M059J (cell line): ENCODE measurements at places on chromosomes 12 and 14.

GRCh38 chr14:41446008-41446407, 160.7 kb upstream of the LRFN5 start:
- no peak for DNase-seq

DNA sequence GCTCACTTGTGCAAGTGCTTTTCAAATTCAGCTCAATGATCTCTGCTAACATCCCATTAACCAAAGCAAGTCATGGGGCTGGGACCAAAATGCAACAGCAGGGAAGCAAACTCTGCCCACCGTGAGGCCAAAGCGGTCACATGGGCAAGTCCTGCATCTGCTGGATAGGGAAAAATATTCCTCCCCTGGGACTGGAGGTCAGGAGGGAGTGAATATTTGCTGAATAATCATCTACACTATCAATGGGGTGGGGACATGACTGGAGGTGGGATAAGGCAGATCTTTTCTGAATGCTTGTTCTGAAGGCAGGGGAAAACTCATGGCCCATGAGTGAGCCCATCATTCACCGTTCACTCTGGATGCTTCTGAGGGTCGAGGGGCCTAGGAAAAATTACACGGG, 45.1 kb upstream of the VRK1 start:
- DNase-seq: no peak

DNA sequence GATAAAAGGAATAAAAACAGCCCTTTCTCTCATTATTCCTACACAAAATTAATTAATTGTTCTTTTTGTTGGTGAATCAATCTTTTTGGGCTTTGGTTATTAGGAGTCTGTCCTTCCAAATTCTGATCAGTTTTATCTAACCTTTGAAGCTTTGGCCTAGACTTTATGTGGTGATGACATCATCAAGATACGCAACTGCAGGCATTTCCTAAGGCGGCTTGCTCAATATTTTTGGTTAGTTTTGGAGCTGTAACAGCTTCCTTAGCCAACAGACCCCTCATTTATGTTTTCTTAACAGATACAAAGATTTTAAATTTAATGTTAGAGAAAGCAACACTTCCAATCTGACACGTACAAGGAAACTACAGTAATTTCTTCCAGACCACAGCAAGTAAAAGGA, 87.8 kb upstream of the PDE3A start:
- no peak for DNase-seq

DNA sequence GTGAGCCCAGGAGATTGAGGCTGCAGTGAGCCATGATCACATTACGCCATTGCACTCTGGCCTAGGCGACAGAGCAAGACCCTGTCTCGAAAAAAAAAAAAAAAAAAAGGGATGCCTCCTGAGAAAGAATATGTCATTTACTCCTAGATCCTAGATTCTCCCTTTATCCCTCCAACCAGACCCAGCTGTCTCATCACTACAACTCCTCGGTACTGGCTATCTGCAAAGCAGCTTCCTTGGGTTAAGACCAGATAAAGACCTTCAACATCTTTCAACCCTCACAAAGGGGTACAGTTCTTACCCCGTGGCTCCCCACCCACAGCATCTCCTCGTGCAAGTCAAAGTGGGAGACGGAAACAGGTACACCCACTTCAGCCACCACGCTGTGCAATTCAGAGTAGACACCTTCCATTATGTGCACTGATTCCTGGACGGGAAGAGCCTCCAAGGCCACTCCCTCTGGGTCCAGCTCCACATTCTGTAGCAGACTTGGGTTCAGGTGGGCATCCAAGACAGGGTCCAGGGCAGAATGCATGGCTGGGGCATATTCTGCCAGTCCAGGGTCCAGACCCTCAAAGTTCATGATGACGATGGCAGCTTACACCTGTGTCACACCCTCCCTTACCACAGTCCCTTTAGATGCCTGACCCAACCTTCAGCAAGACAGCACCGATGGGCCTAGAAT, 1.1 kb downstream of the PAN2 start:
- DNase-seq: no peak

DNA sequence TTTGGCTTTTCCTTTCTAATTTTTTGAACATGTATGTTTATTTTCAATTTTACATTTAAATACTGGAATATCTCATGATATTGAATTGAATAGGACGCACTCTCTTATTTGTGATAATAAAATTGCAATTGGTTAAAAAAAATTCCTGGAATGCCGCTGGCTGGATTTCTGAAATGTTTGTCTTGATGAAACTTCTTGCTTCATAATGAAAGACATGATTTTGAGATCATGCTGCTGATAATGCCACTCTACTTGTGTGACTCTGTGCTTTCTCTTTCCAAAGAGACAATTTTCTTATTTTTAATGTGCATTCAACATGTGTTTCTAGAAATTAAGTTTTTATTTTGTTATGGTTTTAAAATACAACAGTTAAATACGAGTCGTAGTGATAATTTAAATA, 465.7 kb upstream of the FAR2 start:
- no peak for DNase-seq
